ENCODE measurements at places on chromosomes 12 and 14.
A peak's percentile ranks its signal among the peaks of the same experiment; 100 is the strongest.

DNA sequence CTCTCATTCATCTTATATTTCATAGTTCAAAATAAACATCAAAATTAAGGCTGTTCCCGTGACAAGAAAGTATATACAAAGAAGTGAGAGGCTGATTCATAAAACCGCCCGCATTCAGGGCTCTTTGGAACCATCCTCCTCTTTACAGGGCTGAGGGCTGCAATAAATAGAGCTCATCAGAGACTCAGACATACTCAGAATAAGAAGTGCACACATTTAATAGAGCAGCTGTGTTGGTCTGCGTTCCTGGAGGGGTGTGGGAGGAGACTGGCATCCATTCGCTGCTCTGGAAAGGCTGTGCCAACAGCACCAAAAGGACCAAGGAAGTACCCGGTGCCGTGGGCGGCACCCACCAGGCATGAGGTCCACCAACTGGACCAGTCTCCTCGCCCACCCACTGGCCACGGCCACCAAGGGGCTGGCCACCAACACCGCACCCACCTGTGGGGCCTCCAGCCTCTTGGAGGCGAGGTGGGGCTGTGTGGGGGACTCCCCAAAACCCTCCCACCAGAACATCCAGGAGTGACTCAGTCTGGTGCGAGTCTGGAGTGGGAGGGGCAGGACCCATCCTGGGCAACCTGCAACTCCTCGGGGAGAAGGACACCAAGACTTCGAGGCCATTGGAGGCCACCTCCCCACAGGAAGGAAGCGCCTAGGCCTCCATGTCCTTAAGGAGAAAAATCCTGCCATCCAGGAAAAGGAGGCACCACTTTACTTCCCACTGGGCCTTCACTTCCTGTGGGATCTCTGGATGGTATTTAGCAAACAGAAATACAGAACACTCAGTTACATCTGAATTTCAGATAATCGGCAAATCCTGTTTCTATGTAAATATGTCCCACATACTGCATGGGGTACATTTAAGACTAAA is 32.7 kb downstream of the VCPKMT start:
- DNase-seq, result peak; percentile 80

DNA sequence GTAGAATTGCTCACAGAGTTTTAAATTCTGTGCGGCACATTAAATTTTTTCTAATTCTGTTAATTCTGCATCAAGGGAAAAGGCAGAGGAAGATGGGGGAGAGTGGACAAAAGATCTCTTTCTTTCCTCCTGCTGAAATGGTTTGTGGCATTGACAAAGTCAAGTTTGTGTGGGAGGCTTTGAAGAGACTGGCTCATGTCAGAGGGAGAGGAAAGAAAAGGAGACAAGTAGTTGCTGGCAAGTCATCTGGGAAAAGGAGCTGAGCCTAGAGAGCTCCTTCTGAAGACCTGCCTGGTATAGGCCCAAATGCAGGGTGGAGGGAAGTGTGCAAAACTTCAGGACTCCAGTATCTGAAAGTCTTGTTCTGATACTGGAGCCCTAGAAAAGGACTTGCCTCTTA is 36.3 kb downstream of the TTLL5 start:
- no peak for DNase-seq

DNA sequence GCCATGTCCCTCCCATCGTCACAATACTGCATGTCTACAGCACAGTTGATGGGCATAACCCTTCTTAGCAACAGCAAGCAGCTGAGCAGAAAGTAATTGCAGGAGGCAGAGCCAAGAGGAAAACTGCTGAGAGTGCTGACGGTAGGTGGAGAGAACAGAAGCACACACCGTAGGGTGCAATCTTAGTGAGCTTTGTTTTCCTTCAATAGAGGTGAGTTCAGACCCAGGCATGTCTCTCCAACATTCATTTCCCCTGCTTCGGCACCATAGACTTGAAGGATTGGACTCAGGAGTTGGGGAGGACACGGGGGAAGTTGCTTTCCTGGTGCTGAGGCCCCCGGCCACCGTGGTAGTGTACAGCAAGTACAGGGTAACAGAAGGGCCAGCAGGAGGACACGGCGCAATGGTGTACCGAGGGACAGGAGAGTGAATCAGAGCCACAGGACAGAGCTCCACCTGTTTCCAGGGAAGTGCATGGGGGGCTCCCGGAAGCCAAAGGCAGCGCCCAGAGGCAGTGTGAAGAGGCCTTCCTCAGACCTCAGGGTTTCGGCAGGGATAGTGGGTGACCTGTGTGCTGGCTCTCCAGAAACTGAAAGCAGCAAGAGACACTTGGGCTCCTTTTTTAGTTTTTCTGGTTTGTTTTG is 36.3 kb upstream of the SINHCAF start:
- DNase-seq, result no peak

GRCh38 chr14:74347795-74348100 is 523 bp upstream of the VRTN start:
- no peak for DNase-seq

DNA sequence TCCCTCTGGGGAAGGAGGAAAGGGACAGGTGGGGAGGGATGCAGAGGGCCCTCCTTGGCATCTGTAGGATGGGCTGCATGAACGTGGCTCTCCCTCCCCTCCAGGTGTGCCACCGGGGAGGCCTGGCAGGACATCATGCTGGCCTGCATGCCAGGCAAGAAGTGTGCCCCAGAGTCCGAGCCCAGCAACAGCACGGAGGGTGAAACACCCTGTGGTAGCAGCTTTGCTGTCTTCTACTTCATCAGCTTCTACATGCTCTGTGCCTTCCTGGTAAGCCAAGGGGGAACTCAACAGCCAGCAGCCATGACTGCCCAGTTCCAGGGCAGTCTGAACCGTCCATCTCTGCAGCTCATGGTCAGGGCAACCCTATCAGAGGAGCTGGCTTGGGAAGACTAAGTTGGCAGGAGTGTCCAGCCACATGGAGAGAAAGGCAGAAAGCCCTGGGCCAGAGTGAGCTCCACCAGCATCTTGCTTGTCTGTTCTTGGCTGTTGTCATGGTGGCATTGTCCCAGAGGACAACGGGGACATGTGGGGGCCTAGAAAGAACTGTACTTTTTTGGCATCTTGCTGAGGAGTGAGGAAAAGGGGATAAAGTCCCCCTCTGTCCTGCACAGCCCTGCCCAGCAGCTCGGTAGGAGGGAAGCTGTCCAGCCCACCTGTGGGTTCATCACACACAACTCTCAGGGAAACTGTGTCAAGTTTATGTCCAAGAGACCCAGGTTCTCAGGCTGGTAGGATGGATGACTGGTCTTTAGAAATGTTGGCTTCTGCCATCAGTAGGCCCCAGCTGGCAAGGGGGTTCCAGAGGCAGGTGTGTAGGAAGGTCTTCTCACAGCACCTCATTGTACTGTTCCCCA is 129.8 kb upstream of the FKBP4 start:
- no peak for DNase-seq

- no peak for DNase-seq
These were observed 16.1 kb upstream of the KRT80 start for GRCh38 chr12:52207895-52208294.

GRCh38 chr14:27002179-27002578 is 404.3 kb upstream of the NOVA1 start:
- no peak for DNase-seq

- DNase-seq, result no peak
These were observed 21.0 kb upstream of the EMP1 start for GRCh38 chr12:13175499-13175898.

GRCh38 chr14:68122651-68123050 is 303.1 kb downstream of the RAD51B start:
- DNase-seq, result no peak

GRCh38 chr12:19338405-19338804 is 100.9 kb upstream of the AEBP2 start:
- no peak for DNase-seq

DNA sequence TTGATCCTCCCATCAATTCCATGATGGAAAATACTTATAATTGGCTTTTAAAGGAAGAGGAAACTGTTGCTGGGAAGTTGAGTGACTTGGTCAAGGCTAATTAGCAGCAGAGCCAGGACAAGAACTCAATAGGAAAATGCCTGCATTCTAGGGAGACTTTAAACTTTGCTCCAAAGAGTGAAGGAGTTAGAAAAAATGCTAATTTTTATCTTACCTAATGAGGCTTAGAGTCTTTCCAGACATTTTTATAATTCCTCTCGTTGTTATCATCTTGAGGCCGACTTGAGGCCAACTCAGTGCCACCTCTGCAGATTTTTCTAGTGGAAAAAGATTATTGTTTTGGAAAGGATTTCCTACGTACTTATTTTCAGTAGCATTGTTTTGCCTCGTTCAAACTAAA is 344.6 kb downstream of the ETNK1 start:
- DNase-seq, result no peak

GRCh38 chr12:122614839-122615238 is 87.8 kb downstream of the KNTC1 start:
- DNase-seq, result no peak

GRCh38 chr12:41437563-41437962 is 249.4 kb downstream of the PDZRN4 start:
- no peak for DNase-seq

DNA sequence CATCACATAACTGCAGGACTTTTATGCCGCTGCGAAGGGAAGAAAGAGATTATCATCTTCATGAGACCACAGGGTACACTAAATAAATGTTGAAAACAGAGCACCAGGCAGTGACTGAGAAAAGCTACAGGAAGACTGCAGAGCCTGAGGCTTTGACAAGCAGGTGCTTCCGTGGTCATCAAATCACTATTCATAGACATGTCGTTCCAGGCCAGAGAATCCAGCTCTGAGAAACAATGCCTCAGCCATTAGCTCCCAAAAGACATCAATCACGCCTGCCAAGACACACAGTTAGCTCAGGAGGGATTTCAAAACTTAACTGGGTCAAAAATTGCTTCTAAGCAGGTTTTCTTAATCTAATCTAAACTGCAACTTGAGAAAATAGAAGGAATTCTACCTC is 47.2 kb upstream of the GARIN6 start:
- no peak for DNase-seq

- no peak for DNase-seq
These were observed 501.0 kb downstream of the RERGL start for GRCh38 chr12:17588968-17589367.

- no peak for DNase-seq
These were observed 5.1 kb upstream of the OTUB2 start for GRCh38 chr14:94021001-94021400.

DNA sequence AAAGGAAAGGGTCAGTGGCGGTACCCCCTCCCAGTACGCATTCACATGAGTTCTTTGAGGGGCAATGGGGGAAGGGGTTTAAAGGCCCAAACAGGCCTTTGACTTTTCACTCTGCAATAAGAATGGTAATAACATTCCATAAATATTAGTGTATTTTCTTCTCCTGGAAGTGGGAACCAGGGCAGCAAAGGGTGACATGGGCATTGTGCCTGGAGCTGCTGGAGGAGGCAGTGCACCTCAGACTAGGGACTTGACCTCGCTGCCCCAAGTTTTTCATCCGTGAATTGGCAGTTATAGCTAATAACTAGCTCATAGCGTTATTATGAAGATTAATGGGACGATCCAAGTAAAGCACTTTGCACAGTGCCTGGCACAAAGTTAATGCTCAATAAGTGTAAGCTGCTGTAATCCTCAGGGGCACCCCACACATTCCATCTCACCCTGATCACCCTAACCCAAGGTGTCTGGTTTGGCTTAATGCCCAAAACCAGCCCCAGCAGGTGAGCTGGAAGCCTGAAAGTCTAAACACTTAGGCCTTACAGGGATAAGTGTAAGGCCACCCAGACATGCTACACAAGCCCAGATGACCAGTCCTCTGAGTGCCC is 2.8 kb upstream of the KCNH3 start:
- DNase-seq, result no peak

DNA sequence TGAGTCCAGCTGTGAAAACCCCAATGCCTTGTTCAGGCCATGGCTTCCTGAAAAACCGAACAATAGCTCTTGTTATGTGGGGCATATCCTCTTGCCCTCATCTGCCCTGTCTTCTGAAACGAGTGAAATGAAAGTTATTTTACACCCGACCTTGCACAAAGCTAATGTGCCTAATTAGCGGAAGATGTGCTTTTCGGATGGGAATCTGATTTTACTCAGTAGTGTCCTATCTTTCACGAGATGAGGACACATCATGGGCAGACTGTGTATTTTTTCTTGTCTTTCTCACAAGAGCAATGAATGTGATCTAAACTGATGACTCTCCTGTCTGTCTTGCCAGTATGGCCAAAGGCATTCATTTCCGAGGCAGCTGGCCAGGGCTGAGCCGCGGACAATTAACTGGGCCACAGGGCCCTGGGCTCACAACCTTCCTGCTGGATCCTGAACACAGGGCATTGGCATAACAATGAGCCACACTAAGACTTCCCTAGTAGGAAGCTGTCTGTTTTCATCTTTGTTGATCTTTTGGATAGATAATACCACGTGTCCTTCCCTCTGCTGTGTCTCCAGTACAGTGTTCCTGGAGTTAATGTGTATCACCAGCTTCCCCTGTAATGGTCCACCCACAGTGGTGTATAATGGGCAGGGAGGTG is 86.0 kb upstream of the HIF1A start:
- DNase-seq, result no peak

GRCh38 chr14:87873741-87874140 is 119.2 kb downstream of the GALC start:
- DNase-seq, result no peak

DNA sequence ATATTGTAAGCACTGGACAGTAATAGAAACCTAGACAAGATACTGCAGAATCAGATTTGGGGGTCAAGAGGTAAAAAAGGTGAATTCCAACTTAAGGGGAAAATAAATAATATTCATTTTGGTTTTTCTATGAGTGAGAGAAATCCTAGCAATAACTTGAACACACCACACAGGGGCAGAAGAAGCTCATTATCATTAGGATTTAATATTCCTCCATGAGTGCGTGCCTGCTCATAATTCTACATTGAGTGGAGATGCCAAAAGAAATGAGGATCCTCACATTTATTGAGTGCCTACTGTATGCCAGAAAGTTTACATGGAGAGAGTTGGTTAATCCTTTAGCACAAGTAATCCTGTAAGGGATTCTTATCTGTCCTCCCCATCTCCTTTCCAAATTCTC is 40.5 kb upstream of the C14orf132 start:
- no peak for DNase-seq

DNA sequence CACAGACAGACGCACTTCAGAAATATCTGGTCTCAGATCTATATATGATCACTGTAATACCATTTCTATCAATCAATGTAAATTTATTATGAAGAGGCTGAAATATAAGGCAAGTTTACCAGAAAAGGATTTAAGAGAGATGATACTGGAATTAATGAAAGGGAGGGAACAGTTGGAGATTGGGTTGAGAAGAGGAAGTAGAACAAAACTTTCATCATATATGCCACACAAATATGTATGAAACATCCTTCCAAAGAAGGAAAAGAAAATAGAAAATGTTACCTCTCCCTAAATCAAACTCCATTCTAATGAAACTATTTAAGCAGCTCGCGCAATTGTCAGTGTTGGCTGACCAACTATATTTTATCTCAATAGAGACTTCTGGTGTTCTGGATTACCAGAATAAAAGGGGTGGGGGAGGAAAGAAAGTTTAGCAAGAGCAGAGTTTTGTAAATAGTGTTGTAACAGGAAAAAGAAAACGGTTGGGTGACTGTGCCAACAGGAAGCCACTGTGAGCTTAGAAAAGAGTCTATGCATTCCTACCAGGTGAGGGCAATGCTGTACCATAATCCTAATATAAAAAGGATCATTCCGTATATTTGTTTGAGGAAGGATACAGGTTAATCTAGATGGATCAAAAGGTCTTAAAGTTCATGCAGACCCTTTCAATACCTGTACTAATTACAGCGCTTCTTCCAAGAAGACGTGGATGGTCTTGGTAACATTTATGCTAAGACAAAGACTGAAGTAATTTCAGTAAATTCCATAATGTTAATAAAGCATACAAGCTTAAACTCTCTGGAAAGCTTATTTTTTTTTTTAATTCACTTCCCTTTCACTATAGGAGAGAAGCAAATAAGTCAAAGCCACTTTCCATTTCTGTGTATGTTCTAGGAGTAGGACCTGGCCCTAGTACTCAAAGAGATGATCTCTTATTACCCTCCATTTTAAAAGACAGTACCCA is 14.5 kb upstream of the LLPH start:
- DNase-seq, result peak; percentile 39

Measured in activated CD4-positive, alpha-beta T cell treated with anti-CD3 and anti-CD28 coated beads, Interleukin-2, Interleukin-4, amounts not matched to agents 100 ng/mL and 50 ng/mL, durations not matched to agents 16 hours and 8 hours (primary cell).